ENCODE measurements at places on chromosomes 3 and 15. TPM values are rescaled to one million over a fixed set of nuclear protein-coding genes. Genes with fewer than 3 reads are reported as not detected.

DNA sequence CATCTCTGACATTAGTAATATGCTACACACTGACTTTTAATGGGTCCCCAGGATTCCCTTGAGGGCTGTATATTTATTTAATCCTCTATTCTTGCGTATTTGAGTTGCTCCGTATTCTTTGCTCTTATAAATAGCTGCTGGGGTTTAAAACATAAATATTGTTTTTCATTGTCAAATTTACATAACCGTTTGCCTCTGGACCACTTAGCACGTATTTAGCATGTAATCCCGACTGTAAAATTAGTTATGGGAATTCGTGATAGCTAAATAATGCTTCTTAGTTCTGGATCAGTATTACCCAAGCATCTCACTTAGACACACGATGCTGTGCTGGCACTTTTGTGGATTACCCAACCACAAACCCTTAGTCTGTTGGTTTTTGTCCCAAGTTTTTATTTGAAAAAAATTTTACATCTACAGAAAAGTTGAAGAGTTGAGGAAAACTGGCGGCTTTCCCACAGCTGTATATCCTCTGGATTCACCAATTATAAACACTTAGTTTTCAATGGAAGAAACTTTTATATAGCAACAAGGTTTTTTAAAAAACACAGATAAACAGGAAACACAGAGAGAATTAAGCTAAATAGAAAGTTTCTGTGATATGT, 296.8 kb upstream of the TPM1 start:
- H3K27me3 ChIP-seq, result no peaks in the 10 kb centered on the region
- peaks cover 17% of the 10 kb centered on the region for H3K4me1 ChIP-seq
- no peak overlapping the region for H3K27ac ChIP-seq
- H3K36me3 ChIP-seq, result peaks cover 5% of the 10 kb centered on the region
- DNase-seq, result no peak

DNA sequence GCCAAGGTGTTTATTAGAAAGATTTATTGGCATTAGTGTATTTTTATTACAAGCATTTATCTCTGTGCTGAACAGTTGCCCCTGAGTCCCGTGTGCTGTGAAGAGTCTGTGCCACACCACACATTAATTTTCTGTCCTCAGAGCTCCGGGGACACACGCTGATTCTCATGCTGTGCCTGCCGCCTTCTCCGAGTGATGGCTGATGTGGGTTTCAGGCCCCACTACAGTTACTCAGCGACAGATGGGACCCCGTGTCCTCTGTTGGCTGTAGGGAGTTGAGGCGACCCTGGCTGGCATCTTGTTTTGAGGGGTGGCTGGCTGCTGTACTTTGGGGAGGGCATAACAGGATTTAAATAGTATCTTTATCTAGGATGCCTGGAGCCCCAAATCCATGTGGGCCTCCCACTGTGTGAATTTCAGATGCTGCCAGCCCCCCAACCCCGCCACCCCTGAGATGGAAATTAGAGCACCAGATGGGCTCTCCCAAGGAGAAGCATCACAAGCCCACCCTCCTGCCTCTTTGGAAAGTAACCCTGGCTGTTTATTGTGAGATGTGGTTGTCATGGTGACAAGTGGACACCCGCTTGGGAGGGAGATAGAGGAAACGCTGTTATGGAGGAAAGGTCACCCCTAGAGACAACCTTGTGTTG, 185.6 kb downstream of the APBA2 start:
- no peaks in the 10 kb centered on the region for H3K4me1 ChIP-seq
- H3K36me3 ChIP-seq, result no peaks in the 10 kb centered on the region
- H3K27me3 ChIP-seq, result no peaks in the 10 kb centered on the region
- H3K27ac ChIP-seq, result no peak overlapping the region

DNA sequence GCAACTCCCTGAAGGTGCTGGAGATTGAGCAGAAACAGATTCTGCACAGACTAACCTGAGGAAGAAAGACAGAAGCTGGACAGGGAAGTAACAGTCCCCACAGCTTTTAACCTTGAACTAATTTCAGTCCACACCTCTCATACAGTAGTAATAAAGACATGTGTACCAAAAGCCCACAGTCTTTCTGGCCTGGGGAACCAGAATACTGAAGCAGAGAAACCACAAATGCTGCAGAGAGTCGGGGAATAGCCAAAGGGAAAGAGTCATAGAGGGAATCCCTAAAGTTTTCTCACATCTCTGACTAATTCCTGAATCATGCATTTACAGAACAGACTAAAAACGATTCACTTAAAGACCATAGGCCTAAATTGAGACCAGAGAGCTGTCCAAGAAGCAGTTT, 503.4 kb upstream of the NECTIN3 start:
- no peaks in the 10 kb centered on the region for H3K4me1 ChIP-seq
- H3K36me3 ChIP-seq, result no peaks in the 10 kb centered on the region
- no peak overlapping the region for H3K4me3 ChIP-seq
- H3K27ac ChIP-seq, result no peak overlapping the region
- H3K27me3 ChIP-seq, result no peaks in the 10 kb centered on the region
- no peak for DNase-seq

- no peaks in the 10 kb centered on the region for H3K4me1 ChIP-seq
- peak overlapping the region; percentile 47 for H3K4me3 ChIP-seq
- no peaks in the 10 kb centered on the region for H3K36me3 ChIP-seq
- peak; percentile 73 for DNase-seq
These were observed 69.5 kb downstream of the KLF15 start for GRCh38 chr3:126287536-126288241.

DNA sequence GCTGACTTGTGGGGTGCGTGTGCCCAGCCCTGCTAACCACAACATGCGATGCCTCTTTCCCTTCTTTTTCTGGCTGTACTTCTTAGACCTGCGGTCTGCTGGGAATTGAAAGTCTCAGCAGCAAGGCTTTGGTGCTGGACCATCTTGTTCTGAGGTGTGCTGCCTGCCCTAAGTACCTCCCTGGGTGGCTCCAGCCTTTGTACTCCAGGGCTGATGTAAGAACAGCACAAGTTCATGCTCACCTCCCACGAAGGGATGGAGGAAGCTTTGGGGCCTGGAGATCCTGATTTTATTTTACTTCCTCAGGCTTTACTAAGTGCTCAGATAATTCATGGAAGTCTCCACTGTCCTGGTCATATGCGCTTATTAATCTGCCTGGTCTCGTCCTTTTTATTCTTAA, 28.9 kb downstream of the FAM43A start:
- H3K36me3 ChIP-seq, result no peaks in the 10 kb centered on the region
- H3K4me1 ChIP-seq, result peaks cover 10% of the 10 kb centered on the region
- no peak overlapping the region for H3K4me3 ChIP-seq
- no peak for DNase-seq
- H3K27ac ChIP-seq, result no peak overlapping the region

DNA sequence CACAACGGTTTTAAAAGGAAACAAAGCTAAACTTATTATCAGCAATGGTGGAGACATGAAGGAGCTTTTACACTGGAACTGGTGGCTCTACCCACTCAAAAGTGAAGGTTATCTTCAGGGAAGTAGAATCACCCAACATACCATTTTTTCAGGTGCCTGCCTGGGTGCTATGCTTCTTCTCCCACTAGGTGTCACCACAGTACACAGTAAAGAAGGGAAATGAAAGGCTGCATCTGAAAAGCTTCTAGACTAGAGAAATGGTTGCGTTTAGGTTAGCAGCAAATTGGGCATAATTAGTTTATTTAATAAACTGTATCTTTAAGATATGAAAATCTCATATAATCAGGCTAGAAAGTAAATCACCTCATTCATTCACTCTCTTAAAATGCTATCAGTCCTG, 47.0 kb upstream of the SELENOK start:
- DNase-seq, result no peak
- no peaks in the 10 kb centered on the region for H3K4me1 ChIP-seq
- no peak overlapping the region for H3K27ac ChIP-seq
- H3K27me3 ChIP-seq, result no peaks in the 10 kb centered on the region
- H3K36me3 ChIP-seq, result no peaks in the 10 kb centered on the region
- no peak overlapping the region for H3K4me3 ChIP-seq

DNA sequence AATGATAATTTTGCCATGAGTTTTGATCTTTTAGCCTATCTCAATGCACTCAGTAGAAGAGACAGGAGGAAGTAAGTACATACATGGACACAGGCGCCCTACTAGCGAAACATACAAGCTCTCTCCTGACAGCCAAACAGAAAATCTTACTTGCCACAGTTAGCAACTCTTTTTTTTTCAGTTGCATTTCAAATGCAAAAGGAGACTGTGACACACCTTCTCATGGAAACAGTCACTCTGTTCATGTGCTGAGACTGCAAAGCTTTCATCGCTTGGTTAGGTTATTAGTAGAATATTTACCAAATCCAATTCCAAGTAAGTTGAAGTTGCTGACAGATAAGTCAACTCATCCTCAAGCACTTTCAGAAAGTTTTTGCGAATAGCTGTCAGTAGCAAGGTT, 223.3 kb downstream of the FOXP1 start:
- H3K36me3 ChIP-seq, result no peaks in the 10 kb centered on the region
- H3K27ac ChIP-seq, result no peak overlapping the region
- no peak overlapping the region for H3K4me3 ChIP-seq
- no peak for DNase-seq
- peaks cover 12% of the 10 kb centered on the region for H3K4me1 ChIP-seq
- H3K27me3 ChIP-seq, result no peaks in the 10 kb centered on the region

ATOSA gene
- 21.6 TPM for total RNA-seq

GRCh38 chr3:72256716-72257115, 471.8 kb upstream of the PROK2 start:
- no peaks in the 10 kb centered on the region for H3K27me3 ChIP-seq
- peaks cover 30% of the 10 kb centered on the region for H3K4me1 ChIP-seq
- no peak overlapping the region for H3K4me3 ChIP-seq
- H3K27ac ChIP-seq, result no peak overlapping the region
- no peaks in the 10 kb centered on the region for H3K36me3 ChIP-seq

- no peak for DNase-seq
- no peak overlapping the region for H3K4me3 ChIP-seq
- no peak overlapping the region for H3K27ac ChIP-seq
- no peaks in the 10 kb centered on the region for H3K4me1 ChIP-seq
- no peaks in the 10 kb centered on the region for H3K27me3 ChIP-seq
These were observed 148.8 kb downstream of the TPRA1 start for GRCh38 chr3:127441764-127442163.

DNA sequence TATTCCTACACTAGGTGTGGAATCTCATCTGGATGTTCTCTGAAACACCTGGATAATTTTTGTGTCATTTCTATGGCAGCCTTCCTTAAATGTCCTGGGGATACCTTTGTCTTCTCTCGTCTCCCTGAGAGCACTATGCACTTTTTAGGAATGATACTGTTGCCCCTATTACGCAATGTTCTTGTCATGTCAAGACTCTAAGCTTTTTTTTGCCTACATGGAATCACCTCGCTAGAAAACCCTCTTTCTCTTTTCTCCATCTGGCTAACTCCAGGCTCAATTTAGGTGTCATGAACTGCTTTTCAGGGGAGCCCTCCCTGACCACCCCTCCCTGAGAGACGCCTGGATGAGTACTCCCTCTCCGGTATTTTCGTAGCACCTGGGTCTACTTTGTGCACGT, 81.3 kb downstream of the SOX2 start:
- H3K27ac ChIP-seq, result no peak overlapping the region
- no peaks in the 10 kb centered on the region for H3K27me3 ChIP-seq
- DNase-seq, result no peak
- H3K4me3 ChIP-seq, result no peak overlapping the region

CCR2 gene
- 0.33 TPM for total RNA-seq

- H3K27me3 ChIP-seq, result no peaks in the 10 kb centered on the region
- no peak for DNase-seq
- no peak overlapping the region for H3K4me3 ChIP-seq
- no peak overlapping the region for H3K27ac ChIP-seq
These were observed 95.2 kb downstream of the SPATA16 start for GRCh38 chr3:173045770-173046382.

- H3K4me1 ChIP-seq, result no peaks in the 10 kb centered on the region
- H3K4me3 ChIP-seq, result no peak overlapping the region
- DNase-seq, result no peak
These were observed 93.6 kb upstream of the CFAP20DC start for GRCh38 chr3:59143447-59143846.

GRCh38 chr15:58561321-58561720, 129.5 kb downstream of the LIPC start:
- H3K27me3 ChIP-seq, result no peaks in the 10 kb centered on the region
- DNase-seq, result no peak
- no peak overlapping the region for H3K4me3 ChIP-seq
- H3K36me3 ChIP-seq, result no peaks in the 10 kb centered on the region
- H3K27ac ChIP-seq, result no peak overlapping the region

GOLGA6L25 gene
- total RNA-seq, result not detected

DNA sequence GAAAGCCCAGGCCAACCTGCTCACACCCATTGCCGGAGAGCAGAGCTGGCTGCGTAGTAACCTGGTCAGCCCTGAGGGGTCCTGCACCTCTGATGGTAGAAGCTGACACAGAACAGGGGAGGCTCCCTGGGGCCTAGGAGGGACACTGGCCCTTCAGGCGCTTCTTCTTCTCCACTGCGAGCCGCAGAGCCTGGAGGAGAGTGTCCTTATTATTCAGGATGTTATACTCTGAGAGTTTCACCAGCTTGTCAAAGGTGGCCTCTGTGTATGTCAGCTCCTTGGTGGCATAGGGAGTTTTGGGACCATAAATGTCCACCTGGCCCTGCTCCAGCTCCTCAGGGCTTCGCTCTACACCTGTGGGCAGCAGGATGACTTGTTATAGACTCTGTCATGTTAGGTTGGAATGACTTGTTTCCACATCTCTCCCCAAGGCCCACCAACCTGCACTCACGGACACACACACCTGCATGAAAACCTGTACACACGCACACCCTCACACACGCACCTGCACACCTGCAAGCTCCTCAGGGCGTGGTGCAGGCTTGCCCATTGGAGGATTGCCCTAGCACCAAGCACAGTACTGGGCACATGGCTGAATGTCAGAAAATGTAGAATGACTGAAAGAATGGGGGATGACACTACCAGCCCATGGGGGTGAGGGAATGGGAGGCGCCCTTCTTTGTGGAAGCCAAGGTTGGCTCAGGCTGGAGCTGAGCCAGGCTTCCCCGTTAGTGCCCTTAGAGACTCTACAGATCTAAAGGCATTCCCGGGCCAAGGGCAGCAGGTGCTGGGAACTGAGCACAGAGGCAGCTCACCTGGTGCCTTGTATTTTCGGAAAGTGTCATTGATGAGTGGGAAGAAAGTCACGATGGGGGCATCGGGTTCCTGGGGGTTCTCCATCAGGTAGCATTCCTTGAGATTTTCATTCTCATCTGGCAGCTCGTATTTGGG, 11.5 kb upstream of the EHD4 start:
- H3K36me3 ChIP-seq, result no peaks in the 10 kb centered on the region
- H3K27ac ChIP-seq, result no peak overlapping the region
- H3K27me3 ChIP-seq, result no peaks in the 10 kb centered on the region
- no peak overlapping the region for H3K4me3 ChIP-seq

GRCh38 chr3:157279237-157279636, 119.3 kb upstream of the CCNL1 start:
- no peaks in the 10 kb centered on the region for H3K27me3 ChIP-seq
- no peaks in the 10 kb centered on the region for H3K4me1 ChIP-seq
- no peak overlapping the region for H3K4me3 ChIP-seq

GRCh38 chr15:75578948-75579920, at the start of gene PTPN9:
PTPN9 (minus strand) TSS chr15:75579315; CDS start chr15:75578776, 539 bp downstream.
- H3K4me3 ChIP-seq, result peak within 1 kb of the TSS; percentile 95
- peak; percentile 83 for DNase-seq
- no peaks in the 10 kb centered on the region for H3K36me3 ChIP-seq
- H3K4me1 ChIP-seq, result peaks cover 22% of the 10 kb centered on the region
- H3K27me3 ChIP-seq, result no peaks in the 10 kb centered on the region
- H3K27ac ChIP-seq, result peak within 1 kb of the TSS; percentile 95

Measured in right atrium auricular region (tissue), 2 donors.